ENCODE measurements at places on chromosomes 5 and 9. TPM values are rescaled to one million over a fixed set of nuclear protein-coding genes. Genes with fewer than 3 reads are reported as not detected.

HTR1A gene
- total RNA-seq: not detected

CDHR2 gene
- not detected for total RNA-seq

FOXI1 gene
- total RNA-seq: not detected

GRCh38 chr5:143164557-143164956 is 238.9 kb downstream of the NR3C1 start:
- no peak for DNase-seq

- no peak for DNase-seq
Measured at GRCh38 chr5:74156728-74157383, 483.7 kb downstream of the ENC1 start.

DNA sequence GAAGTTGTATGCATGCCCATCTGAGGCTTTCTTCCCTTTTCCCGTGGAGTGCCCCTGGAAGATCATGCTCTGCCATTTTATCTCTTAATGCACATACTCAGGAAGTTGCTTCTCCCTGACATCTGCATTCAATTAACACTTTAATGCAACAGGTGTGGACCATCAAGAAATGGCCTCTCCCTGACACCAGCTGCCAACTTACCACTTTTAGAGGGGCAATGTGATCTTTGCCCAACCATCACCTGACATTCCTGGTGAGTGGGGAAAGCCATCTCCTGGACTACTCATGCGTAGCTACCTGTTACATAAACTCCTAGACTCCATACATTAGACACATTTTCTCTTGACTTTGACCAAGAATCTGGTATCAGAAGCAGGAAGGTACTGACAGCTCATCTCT is 1450.4 kb upstream of the CDH9 start:
- no peak for DNase-seq

- DNase-seq: no peak
Measured at GRCh38 chr9:117548556-117548955, 133.7 kb upstream of the ASTN2 start.

DNA sequence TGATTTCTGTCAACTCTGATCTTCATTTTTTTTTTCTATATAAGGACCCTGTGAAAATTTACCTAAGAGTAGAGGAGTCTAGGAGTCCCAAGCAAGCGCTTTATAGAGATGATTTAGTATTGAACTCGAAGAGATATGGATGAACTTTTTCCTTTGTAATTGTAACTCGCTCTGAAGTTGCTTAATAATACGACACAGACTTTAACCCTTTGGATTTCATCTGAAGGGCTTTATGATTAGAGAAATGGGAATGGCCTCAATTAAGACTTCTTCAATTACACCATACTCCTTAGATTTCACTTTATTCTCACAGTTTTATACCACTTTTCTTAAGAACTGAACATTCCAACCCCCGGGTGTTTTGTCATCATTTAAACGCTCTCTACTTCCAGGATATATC is 647.7 kb downstream of the HTR1A start:
- no peak for DNase-seq

- no peak for DNase-seq
Measured at GRCh38 chr9:98922721-98923435, 20.8 kb upstream of the COL15A1 start.
